ENCODE measurements at places on chromosomes 6 and 20.

GRCh38 chr6:166206510-166207283 lies 39.0 kb upstream of the TBXT start:
- DNase-seq, result no peak

DNA sequence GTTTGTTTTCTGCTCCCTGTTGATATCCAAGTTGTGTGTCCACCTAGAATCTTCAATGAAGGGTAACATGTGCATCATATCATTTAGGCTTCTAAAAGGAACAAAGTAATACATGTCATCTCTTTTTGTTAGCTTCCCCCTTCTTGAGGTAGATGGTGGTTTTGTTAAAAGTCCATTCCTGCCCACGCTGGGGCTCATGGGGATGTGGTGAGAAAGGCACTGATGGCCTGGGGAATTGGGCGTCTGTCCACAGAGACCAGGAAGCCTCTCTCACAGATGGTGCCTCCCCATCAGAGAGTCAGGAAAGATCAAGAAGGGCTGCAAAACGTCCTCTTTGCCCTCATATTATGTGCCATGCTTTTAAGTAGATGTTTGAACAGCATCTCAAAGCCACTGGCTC lies 32.5 kb downstream of the GNAS start:
- DNase-seq, result no peak

GRCh38 chr6:56683882-56684281 lies 41.2 kb upstream of the DST start:
- no peak for DNase-seq

DNA sequence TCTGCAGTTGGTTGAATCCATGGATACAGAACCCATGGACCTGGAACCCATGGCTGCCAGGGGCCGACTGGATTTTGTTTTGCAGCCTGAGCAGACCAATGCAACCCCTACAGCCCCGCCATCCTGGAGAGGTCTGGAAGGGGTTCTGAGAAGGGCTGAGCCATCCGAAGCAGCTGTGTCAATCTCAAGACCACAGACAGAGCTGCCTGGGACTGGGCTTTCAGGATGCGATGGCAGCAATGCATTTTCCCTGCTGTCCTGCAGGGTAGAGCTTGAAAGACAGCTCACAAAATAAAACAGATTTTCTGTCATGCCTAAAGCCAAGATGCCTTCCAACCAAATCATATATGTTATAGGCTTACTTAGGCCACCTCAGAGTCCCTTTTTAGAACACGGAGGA lies 125.8 kb upstream of the NXT1 start:
- no peak for DNase-seq

DNA sequence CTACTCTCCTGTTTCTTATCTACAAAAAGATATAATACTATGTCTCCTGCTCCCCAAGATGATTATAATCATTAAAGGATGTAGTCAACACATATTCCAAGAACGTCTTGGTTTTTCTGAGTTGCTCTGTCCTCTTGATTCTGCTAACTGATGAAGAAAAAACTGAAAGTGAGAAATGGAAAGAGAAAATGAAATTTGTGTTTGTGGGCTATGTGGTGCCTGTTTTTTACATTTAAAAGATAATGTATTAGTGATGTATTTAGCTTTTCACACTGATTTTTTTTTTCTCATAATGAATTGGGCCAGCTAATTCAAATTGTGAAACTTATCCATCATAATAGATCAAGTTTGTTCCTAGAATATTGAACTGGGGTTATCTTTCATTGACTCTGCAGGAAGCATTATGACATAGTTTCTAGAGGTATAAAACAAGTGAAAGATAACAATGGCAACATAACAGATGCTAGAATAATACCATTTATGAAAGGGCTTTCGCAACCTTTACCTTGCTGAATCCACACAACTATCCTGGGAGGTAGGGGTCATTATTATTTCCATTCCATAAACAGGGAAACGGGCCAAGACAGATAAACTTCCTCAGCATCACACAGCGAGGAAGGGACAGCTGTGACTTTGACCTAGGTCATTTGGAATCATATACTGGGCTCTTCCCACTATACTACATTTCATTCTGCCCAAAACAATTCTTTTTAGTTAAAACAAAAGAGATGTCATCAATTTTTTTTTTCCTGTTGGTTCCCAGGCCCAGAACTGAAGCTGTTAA lies 336.7 kb downstream of the GJA1 start:
- no peak for DNase-seq
